NCI-H510A treated with DMSO at 0.1 percent for 48 hours (cell line): ENCODE measurements at places on chromosomes 2 and 18.
A peak's percentile ranks its signal among the peaks of the same experiment; 100 is the strongest.

- DNase-seq = peak; percentile 100
Observed at GRCh38 chr2:64751286-64752260, 97.9 kb upstream of the SERTAD2 start.

GRCh38 chr18:37671119-37671518 lies 105.5 kb upstream of the CELF4 start:
- no peak for DNase-seq

DNA sequence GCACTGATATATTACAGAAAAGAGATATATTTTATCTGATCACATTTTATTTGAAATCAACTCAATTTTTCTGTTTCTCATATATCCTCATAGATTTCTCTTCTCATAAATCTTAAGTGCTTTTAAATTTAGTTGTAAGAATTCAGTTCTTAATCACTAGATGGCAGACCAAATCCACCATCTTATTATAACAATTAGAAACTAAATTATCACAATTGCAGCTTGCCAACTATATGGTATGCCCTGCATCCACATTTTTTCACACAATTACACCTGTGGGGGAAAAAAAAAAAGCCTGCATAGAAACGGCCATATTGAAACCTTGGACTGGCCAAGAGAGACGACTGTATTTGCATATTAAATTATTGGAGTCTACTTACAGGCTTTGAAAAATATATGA lies 64.4 kb downstream of the COL5A2 start:
- DNase-seq = no peak

- DNase-seq = no peak
Observed at GRCh38 chr2:219661197-219661954, 33.9 kb downstream of the SLC4A3 start.

- no peak for DNase-seq
Observed at GRCh38 chr2:234075947-234076346, 25.4 kb downstream of the SPP2 start.

DNA sequence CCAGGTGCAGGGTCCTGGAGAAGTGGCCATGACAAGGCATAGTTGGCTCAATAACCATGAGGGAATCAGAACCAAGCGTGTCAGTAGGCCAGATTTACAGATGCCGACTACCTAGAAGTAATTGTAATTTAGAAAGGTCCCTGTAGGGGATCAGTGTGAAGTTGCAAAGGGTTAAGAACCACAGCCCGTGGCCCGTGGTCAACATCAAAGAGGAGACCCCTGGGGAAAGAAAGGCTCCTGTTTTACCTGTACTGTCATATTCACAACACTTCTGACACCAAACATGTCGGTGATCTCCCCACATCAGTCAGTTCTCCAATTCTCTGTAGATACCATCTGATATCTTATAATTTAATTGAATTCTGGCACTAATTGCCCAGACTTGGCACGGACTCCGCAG lies 31.0 kb downstream of the SP100 start:
- DNase-seq = no peak

- no peak for DNase-seq
Observed at GRCh38 chr2:111519071-111519470, 364.9 kb downstream of the ANAPC1 start.

- DNase-seq = peak; percentile 12
Observed at GRCh38 chr18:43931439-43931838, 654.1 kb upstream of the SYT4 start.

GRCh38 chr2:191318037-191318728 lies 73.0 kb downstream of the MYO1B start:
- DNase-seq = no peak

DNA sequence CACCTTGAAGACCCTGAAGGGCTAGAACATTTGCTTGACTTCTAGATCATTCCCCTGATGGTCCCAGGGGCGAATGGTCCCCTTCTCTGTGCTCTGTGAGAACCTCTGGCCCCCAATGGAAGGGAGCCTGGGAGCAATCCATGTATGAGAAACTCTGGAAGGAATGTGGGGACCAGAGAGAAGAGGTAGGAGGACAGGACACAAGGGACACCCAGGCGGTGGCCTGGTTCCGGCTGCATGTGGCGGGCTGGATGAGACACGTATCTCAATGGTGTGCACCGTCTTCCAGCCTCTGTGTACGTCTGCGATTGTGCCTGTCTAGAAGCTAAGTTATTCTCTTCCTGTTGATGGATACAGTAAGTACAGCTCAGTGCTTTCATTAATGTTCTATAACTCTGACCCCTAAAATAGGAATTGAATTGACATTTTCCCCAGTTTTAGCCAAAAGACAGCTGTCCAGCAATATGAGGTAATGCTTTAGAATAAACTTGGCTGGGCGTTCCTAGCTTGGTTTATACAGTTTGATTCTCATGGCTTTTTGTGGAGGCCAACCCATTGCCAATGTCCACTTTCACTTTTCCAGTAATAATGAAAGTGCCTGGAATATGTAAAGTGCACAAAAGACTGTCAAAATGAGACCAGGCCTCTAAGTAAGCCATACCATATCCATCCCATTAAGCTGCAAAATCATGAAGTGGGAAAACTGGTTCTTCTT lies 30.1 kb upstream of the COPS8 start:
- no peak for DNase-seq

DNA sequence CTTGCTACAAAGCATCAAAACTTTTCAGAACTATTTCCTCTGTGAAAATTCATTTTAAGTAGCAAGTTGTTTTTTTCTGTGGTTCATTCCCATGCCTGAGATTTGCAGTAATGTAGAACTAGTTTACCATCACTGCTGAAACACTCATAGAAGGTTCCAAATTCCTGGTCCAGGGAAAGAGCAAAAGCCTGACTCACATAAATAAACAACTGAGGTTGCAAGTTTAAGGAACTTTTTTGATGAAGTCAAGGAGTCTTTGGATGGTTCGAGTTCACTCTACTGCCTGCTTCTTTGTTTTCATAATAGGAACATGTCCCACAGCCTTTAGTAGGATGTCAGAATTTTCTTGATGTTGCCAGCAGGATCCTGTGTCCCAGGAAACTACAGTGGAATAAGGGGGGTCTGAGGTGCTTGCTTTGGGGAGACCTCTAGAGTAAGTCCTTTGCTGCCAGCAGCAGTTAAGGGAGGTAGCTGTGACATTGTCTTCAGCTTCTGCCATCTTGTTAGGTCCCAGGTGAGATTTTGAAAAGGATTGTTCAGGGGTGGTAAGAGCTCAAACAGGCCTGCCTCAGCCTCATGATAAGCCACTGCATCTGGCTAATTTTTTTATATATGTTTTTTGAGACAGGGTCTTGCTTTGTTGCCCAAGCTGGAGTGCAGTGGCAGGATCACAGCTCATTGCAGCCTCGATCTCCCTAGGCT lies 43.9 kb downstream of the ACSL3 start:
- no peak for DNase-seq

GRCh38 chr2:217661378-217661777 lies 341.4 kb downstream of the TNS1 start:
- no peak for DNase-seq

- DNase-seq = no peak
Observed at GRCh38 chr2:189517847-189518535, 62.6 kb downstream of the SLC40A1 start.

DNA sequence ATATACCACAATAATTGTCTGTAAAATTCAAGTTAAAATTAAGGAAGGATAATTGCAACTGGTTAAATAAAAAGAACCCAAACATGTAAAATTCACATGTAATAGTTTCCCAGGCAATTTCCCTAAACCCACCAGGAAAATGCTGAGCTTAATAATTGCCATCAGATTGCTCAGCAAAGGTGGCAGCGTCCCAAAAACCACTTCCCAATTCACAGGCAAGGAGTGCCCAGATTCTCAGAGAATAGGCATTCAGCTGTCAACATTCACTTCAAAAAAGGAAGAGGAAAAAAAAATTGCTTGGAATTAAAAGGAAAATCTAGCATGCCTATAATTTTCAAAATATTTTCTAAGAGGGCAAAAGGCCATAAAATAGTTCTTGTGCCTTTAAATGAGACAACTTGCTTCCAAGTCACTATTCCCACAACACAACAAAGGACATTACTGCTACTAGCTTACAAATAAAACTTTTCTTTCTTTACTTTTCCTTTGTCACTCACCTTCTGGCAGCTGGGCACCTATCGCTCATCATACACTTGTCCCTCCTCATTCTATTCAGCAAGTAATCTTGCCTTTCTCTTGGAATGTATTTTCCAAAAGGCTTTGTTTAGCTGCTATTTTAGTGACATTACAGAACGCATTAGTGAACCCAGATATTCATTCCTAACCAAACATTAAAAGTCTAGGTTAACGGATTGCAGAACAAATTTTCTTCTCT lies 15.2 kb downstream of the SRBD1 start:
- no peak for DNase-seq

DNA sequence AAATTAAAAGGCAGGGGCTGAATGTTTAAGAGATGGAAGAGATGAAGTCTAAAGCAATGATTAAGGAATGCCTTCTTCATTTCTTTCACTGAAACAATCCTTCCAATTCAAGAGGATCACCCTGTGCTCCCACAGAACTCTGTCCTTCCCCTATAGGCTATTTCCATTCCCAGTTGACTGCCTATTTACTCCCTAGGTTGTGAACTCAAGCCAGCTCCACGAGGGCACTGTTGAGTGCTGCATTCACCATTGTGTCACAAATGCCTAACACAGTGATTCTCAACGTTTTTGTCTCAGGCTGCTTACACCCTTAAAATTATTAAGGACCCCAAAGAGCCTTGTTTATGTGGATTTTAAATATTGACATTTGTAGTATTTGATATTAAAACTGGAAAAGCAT lies 112.4 kb downstream of the AOX1 start:
- no peak for DNase-seq

- DNase-seq = no peak
Observed at GRCh38 chr18:64752707-64753106, 603.8 kb upstream of the LINC00305 start.

- no peak for DNase-seq
Observed at GRCh38 chr18:59049721-59050660, 89.7 kb upstream of the SEC11C start.

DNA sequence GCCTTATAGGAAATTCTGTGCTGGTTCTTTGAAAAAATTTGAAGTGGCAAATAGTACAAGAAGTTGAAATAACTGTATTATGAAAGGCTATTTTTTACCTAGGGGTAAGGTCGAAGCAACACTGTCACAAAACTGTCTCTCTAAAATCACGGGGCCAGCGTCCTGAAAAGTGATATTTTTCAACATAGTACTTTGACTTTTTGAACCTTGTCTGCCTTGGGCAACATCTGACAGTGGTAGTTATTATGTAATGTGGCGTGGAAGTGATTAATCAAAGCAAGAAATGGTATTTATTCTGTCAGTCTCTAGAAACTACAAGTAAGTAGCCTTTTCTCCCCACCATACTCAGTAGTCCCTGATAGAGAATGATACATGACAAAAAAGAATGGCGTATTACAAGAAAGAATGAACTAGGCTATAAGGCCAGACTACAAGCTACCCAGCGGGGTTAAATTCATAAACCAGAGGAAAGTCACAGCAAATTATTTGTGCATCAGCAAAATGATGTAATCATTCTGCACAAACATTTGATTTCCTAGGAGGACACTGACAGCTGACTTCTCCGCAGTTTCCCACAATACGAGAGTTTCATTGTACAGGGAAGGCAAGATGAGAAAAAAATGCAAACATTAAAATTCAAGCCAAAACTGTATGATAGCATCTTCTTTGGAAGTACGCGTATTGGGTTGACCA lies 9.8 kb downstream of the GEN1 start:
- DNase-seq = no peak

- DNase-seq = no peak
Observed at GRCh38 chr2:222193328-222193983, 105.3 kb downstream of the PAX3 start.

DNA sequence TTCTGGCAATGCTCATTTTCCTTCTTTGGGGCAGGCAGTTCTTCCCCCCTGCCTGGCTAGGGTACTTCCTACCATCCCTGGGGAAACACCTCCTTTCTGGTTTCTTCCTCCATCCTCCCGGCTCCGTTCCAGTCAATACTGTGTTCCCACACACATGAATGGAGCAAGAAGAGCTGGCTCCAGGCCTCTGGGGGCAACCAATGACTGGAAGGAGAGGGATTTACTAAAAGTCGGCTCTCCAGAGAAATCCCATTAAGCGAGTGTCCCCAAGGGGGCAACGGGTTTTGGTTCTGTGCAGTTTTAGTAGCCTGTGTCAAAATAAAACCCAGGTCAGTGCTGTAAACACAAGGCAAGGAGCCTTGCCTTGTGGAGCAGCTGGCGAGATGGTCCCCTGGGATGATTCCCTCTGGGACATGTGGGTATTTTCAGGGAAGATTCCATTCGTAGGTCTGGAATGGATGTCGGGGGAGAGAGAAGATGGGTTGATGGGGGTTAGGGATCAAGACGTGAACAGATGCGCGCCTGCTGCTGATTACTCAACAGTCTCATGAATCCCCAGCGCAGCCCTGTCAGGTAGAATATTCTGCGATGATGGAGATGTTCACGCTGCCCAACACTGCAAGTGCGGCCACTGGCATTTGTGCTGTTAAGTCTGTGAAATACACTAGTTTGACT lies 32.0 kb downstream of the EMILIN2 start:
- DNase-seq = no peak

- DNase-seq = no peak
Observed at GRCh38 chr2:56718413-56718812, 534.6 kb downstream of the CCDC85A start.

DNA sequence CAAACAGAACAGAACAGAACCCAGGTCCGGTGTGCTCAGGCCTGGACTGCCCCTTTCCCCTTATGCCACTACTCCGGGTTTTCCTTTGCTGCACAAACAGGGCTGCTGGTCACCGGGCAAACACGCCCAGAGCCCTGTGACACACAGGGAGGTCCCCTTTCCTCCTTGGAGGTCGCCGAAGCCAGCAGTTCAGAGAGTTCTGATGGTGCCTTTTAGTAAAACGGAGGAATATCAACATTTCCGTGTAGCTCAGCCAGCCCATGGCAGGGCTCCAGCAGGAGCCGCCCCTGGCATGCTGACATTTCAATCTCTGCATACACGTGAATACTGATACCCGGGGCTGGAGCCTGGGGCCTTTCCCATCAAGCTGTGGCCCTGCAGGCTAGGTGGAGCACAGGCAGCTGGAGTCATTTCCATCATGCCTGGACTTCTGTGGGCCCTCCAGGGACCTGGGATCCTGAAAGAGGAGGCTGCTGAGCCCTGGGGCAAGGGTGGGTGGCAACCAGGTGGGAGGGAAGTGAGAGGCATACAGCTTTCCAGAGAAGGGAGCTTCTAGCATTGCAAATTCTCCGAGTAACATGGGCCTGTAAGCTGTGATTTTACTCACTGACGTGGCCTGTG lies 91.4 kb upstream of the PXDN start:
- DNase-seq = no peak

- no peak for DNase-seq
Observed at GRCh38 chr2:3785220-3785889, 82.0 kb downstream of the DCDC2C start.
